ENCODE measurements at places on chromosomes 2 and 18.

- DNase-seq = no peak
Observed at GRCh38 chr2:197255543-197255942, 55.0 kb downstream of the ANKRD44 start.

DNA sequence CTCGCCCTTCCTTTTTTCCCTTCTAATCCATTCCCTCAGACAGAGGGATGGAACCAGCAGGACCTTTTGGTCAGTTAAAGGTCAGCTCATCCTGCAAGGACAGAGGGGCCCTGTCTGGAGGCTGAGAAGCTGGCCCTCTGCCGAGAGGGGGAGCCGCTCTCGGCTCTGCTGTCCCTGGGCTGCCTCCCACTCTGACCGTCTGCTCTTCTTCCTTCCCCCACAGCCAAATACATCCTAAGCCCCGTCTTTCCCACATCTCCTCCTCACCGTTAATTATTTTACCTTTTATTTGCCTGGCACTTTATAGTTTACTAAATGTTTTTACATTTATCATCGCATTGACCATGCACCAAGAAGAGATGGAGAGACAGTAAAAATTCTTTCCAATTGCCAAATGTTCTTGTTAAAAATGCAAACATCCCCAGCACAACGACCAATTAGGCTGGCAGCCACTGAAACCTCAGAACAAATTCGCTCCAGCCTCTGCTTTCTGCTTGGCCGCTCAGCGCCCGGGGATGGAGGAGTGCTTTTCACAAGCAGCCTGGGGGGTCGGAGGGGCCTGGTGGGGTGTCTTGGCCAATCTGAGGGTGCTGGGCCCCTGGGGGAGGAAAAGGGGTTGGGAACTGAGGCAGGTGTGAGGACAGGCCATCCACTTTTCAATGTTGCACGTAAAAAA is 123.7 kb downstream of the TNS1 start:
- DNase-seq = no peak

- no peak for DNase-seq
Observed at GRCh38 chr18:48199399-48199798, 209.8 kb downstream of the ZBTB7C start.

- no peak for DNase-seq
Observed at GRCh38 chr2:126809340-126809739, 89.3 kb upstream of the TEX51 start.

- DNase-seq = no peak
Observed at GRCh38 chr2:25293958-25294562, 47.7 kb downstream of the DNMT3A start.

DNA sequence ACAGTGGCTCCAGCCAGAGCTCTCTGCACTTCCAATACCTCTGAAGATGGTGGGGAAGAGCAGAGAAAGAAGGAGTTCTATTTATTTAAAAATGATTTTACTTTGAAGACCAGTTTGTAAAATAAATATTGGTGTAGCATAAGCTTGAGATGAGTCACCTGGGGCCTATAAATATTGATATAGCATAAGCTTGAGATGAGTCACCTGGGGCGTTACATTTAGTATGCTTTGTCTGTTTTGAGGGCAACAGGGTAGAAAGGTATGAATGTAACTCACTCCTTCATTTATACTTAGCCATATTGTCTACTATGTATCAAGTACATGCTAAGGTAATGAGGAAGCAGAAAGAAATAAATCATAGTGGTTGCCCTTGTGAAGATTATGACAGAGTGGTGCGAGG is 7.7 kb upstream of the SULT1C4 start:
- no peak for DNase-seq
